ENCODE measurements at places on chromosomes 16 and 17.

- no peak for DNase-seq
These were observed 39.4 kb upstream of the CDH3 start for GRCh38 chr16:68605746-68606145.

DNA sequence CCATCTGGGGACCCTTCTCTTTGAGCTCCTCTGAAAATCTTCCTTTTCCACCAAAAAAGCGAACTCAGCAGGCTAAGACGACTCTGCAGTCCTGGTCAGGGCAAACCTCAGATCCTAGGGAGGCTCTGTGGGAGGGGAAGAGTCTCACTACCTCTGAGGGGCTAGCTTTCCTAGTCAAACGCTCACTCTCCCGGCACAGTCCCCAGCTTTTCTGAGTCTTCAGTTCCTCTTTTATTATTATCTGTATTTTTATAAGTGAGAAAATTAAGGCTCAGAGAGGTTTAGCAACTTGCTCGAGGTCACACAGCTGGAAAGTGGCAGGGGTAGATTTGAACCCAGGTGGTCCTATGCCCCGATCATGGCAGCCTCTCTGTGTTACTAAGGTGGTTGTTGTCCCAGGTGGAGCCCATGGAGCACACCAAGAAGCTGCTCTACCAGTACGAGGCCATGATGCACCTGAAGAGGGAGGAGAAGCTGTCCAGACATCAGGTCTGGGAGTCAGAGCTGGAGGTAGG lies 9.1 kb upstream of the KATNB1 start:
- no peak for DNase-seq

DNA sequence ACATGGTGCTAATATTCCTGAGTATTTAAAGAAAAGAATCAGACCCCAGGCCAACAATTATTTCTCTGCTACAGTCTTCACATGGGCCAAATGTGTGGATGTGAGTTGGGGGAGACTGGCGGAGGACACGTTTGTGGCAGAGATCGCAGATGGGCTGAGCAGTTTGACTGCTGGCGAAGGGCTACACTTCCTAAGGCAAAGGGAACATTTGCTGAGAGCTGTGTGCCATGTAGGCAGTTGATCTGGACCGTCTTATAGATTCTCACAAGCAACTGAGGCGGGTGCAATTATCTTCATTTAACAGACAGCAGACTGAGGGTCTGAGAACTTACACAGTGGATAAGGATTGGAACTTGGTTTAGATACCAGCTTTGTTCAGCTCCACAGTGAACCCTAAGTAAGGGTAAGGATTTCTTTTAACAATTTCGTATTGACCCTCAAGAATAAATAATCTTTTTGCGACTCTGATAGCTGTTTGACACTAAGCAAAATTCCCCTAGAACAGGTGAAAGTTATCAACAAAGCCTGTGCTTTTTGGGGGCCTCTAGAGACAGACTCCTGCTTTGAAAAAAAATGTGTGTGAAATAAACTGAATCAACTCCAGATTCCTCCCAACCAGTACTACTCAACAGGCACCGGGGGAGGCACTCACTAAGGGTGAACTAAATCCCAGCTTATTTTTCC lies 55.3 kb downstream of the TBX4 start:
- DNase-seq = no peak

DNA sequence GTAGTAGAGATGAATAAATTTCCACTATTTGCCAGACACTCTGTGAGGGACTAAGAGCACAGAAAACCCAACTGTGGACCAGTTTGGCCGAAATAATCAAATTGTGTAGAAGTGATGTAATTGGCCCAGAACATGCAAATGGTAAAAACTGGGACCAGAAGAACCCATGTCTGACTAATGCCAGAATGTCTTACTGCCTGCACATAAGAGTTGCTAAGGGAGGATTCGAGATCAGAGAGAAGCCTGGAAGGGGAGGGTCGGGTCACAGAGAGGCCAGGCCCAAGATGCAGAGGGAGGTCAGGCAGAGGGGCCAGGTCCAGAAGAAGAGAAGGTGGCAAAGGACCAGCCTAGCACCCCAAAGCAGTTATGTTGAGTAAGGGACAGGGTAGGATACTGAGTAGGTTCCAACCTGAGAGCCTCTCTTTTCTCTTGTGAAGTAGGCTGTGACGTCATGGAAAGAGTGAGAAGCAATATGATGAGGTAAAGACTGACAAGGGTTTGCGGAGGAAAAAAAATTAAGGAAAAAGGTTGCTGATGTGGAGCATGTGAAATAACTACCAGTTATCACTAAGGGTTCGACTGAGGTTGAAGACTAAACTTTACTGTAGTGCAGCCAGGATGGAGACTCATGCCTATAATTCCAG lies 53.2 kb downstream of the SKAP1 start:
- DNase-seq = no peak

GRCh38 chr17:76000016-76000754 lies 470 bp upstream of the CDK3 start:
- DNase-seq = no peak

- DNase-seq = no peak
These were observed 4.4 kb downstream of the TPSAB1 start for GRCh38 chr16:1244881-1245280.

- no peak for DNase-seq
These were observed 26.8 kb upstream of the DLX3 start for GRCh38 chr17:50021681-50022370.

DNA sequence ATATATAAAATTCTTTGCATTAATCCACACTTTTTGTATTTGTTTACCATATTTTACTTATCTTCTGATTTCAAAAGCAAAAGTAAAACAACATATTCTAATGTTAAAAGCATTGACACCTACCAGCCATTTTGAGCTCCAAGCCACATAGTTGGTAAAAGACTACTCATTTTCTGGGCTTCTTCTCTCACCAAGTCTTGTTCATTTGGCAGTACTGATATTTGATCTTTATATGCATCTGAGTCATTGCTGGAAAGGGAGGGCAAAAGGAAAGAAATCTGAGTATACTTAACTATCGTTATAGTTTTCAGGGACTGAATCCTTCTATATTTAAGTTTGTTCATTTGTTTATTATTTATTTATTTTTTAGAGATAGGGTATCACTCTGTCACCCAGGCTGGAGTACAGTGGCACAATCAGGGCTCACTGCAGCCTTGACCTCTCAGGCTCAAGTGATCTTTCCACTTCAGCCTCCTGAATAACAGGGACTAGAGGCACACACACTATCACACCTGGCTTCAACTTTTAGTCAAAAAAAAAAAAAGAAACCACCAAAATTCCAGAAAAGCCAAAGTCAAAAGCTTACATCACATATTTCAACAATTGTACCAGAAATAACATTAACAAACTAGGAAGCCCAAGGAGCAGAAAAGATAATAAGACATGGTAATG lies 121.0 kb upstream of the TOB1 start:
- peak; percentile 40 for DNase-seq

GRCh38 chr16:11377154-11377553 lies 31.9 kb downstream of the RMI2 start:
- no peak for DNase-seq

DNA sequence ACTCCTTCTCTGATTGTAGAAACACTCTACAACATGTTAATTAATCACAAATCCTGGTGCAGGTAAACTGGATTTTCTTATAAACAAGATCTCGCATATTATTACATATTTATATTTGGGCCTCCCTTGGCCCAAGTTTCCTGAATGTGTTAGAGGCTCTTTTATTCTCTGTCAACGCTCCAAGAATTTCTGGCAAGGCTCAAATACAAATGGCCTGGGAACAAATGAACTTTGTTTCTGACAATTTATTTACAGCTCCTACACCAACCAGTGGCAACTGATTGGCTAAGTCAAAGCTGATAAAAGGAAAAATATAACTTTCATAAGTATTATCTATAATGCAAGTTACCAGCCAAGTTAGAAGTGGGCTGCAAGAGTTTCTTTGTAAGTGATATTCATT lies 64.9 kb upstream of the CORO6 start:
- no peak for DNase-seq

GRCh38 chr17:50173335-50173941 lies 7.6 kb downstream of the SGCA start:
- DNase-seq = peak; percentile 77

- DNase-seq = peak; percentile 6
These were observed 2.9 kb upstream of the SCIMP start for GRCh38 chr17:5237541-5238016.
